Aortic smooth muscle cell (primary cell): ENCODE measurements at places on chromosomes 4 and X. TPM values are rescaled to one million over a fixed set of nuclear protein-coding genes. Genes with fewer than 3 reads are reported as not detected.

Gene MOSPD2
- 14.7 and 38.0 TPM in 2 replicates for total RNA-seq

Gene TAB3
- total RNA-seq, result 5.0 and 7.2 TPM in 2 replicates

Gene FATE1
- total RNA-seq, result not detected in 2 replicates

Gene SSX4
- not detected in 2 replicates for total RNA-seq

Gene ADRA2C
- 0.06 and 0.66 TPM in 2 replicates for total RNA-seq

Gene IQCM
- total RNA-seq, result not detected in 2 replicates

Gene ART3
- not detected in 2 replicates for total RNA-seq

Gene KDR
- 15.1 and 18.2 TPM in 2 replicates for total RNA-seq

Gene DAPP1
- not detected in 2 replicates for total RNA-seq

Gene RNF150
- total RNA-seq, result 0.13 and 0.25 TPM in 2 replicates

Gene RPL34
- 716 and 885 TPM in 2 replicates for total RNA-seq

Gene PABPC1L2B
- total RNA-seq, result not detected in 2 replicates

Gene ADAM29
- not detected in 2 replicates for total RNA-seq

Gene ACTRT1
- not detected in 2 replicates for total RNA-seq

Gene MID2
- total RNA-seq, result 12.0 and 12.9 TPM in 2 replicates

Gene PAGE2B
- total RNA-seq, result not detected in 2 replicates

Gene PDHA2
- total RNA-seq, result not detected in 2 replicates

Gene SLC10A4
- under 0.01 and 0.06 TPM in 2 replicates for total RNA-seq

Gene LDB2
- total RNA-seq, result 81.2 and 83.4 TPM in 2 replicates

Gene DGAT2L6
- total RNA-seq, result not detected in 2 replicates

Gene HPSE
- 0.62 and 2.5 TPM in 2 replicates for total RNA-seq

Gene TLL1
- under 0.01 TPM in 1 of 2 replicates, not detected in the other for total RNA-seq

Gene GUCY2F
- total RNA-seq, result 0.06 and 0.13 TPM in 2 replicates

Gene TCEAL6
- not detected in 2 replicates for total RNA-seq

Gene MGARP
- 14.5 and 52.5 TPM in 2 replicates for total RNA-seq

Gene GLUD2
- 2.9 and 8.9 TPM in 2 replicates for total RNA-seq

Gene TACR3
- total RNA-seq, result not detected in 2 replicates

Gene PPP1R2C
- total RNA-seq, result not detected in 2 replicates

Gene FAM47E
- total RNA-seq, result 0.66 and 0.99 TPM in 2 replicates

Gene PDE6B
- 0.37 TPM in 1 of 2 replicates, not detected in the other for total RNA-seq

Gene HSFX3
- not detected in 2 replicates for total RNA-seq

Gene KLHL34
- total RNA-seq, result not detected in 2 replicates

Gene MAGEA6
- not detected in 2 replicates for total RNA-seq

Gene TLR3
- total RNA-seq, result 3.7 and 6.9 TPM in 2 replicates

Gene TCEAL7
- total RNA-seq, result 25.2 and 27.7 TPM in 2 replicates

Gene DLG3
- total RNA-seq, result 37.7 and 47.4 TPM in 2 replicates

Gene EREG
- under 0.01 and 0.13 TPM in 2 replicates for total RNA-seq

Gene GDPD2
- not detected in 2 replicates for total RNA-seq

Gene ASB5
- not detected in 2 replicates for total RNA-seq

Gene EFHC2
- 0.13 and 0.37 TPM in 2 replicates for total RNA-seq

Gene NHS
- 6.8 and 7.5 TPM in 2 replicates for total RNA-seq

Gene P2RY10
- total RNA-seq, result not detected in 2 replicates

Gene DRD5
- total RNA-seq, result not detected in 2 replicates

Gene NSDHL
- total RNA-seq, result 16.5 and 17.3 TPM in 2 replicates

Gene MAGIX
- 1.3 and 1.6 TPM in 2 replicates for total RNA-seq

Gene FREM3
- total RNA-seq, result 0.40 and 0.44 TPM in 2 replicates

Gene DMP1
- not detected in 2 replicates for total RNA-seq

Gene RTL9
- total RNA-seq, result under 0.01 and 0.06 TPM in 2 replicates

Gene CSN1S1
- not detected in 2 replicates for total RNA-seq

Gene PORCN
- total RNA-seq, result 8.2 and 11.0 TPM in 2 replicates

Gene NPY1R
- total RNA-seq, result 2.5 and 69.0 TPM in 2 replicates

Gene YIPF6
- total RNA-seq, result 30.1 and 32.9 TPM in 2 replicates

Gene PDE5A
- total RNA-seq, result 58.8 and 146 TPM in 2 replicates

Gene XK
- total RNA-seq, result 0.06 and 0.13 TPM in 2 replicates

Gene ENPP6
- not detected in 2 replicates for total RNA-seq
